ENCODE measurements at places on chromosomes 3 and 15.

DNA sequence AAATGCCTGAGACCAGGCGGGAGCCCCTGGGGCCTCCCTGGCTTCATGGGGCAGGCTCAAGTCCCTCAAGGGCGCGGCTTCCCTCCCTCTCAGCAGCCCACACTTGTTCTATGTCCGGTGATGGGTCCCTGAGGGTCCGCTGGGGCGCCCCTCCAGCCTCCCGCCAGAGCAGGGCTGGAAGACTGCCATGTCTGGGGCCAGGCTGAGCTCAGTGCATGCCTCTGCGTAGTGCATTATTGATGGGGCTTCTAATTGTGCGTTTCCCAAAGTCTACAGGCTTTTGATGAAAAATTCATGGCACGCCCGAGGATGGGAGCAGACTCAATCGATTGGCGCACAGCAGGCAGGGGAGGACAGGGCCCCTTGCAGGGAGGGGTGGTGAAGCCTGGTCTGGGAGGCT lies 51.3 kb downstream of the CYP11A1 start:
- DNase-seq: no peak

GRCh38 chr3:195727606-195728195 lies 6.9 kb downstream of the MUC20 start:
- DNase-seq: no peak

GRCh38 chr15:78194568-78194925 lies 39.8 kb downstream of the ACSBG1 start:
- DNase-seq: no peak

DNA sequence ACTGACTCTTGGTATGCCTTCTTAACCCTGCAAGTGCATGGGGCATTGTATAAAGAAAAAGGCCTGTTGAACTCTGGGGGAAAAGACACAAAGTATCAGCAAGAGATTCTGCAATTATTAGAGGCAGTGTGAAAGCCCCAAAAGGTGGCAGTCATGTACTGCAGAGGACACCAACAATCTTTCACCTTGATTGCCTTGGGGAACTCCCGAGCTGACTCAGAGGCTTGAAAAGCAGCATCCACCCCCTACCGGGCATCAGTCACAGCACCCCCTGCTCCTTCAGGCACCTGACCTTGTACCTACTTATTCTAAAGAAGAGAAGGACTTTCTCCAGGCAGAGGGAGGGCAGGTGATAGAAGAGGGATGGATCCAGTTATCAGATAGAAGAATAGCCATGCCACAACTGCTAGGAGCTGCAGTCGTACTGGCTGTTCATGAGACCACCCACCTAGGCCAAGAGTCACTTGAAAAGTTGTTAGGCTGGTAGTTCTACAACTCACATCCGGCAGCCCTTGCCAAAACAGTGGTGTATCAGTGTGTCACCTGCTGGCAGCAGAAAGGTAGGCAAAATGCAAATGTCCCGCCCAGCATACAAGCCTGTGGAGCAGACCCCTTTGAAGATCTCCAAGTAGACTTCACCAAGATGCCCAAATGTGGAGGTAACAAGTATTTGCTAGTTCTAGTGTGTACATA lies 241.6 kb upstream of the CNTN6 start:
- DNase-seq: no peak

- DNase-seq: no peak
These were observed 239.0 kb downstream of the SQOR start for GRCh38 chr15:45873781-45874180.

- no peak for DNase-seq
These were observed 49.2 kb downstream of the PHC3 start for GRCh38 chr3:170132335-170132734.
